ENCODE measurements at places on chromosomes 11 and 22. TPM values are rescaled to one million over a fixed set of nuclear protein-coding genes. Genes with fewer than 3 reads are reported as not detected.

The OR51B4 gene
- total RNA-seq, result not detected

The OVOL1 gene
- not detected for total RNA-seq

The LRRC32 gene
- total RNA-seq, result 88.2 TPM

The GALNT18 gene
- total RNA-seq, result 20.1 TPM

The YIF1A gene
- total RNA-seq, result 81.1 TPM

The PATE3 gene
- total RNA-seq, result not detected

The BCO2 gene
- total RNA-seq, result 53.3 TPM

DNA sequence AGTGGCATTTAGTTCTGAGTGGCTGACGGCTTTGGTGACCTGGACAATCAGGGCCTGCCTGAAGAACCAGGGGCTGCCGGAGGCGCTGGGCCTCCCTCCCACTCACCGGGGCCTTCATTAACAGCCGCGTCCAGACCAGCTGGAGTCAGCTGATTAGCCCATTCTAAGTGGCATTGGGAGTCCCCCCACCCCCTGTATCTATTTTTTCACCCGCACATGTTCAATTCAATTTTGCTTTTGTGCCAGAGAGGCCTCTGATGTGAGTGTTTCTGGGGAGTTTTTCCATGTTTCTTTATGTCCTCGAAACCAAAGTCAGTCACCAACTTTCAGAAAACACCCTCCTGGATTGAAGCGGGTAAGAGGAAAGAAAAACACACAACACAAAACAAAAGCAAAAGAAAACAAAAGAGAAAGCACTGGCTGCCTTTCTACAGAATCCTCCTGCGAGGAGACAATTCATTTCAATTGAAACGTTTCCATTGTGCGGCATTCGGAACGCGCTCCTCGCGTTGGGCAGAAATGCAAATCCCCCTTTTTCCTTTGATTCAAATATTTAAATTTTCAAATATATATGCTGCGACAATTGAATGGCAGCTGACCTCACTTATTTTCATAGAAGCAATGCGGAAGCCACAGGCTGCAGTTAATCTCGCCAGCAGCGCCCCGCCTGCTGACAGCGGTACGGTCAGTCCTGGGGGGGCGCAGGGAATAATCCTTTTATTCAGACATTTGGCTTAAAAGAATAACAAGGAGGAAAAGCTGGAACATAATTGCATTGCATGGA lies 17.7 kb downstream of the CDKN1C start:
- DNase-seq, result no peak

- DNase-seq, result no peak
Measured at GRCh38 chr11:47253660-47254059, 4.1 kb upstream of the NR1H3 start.

DNA sequence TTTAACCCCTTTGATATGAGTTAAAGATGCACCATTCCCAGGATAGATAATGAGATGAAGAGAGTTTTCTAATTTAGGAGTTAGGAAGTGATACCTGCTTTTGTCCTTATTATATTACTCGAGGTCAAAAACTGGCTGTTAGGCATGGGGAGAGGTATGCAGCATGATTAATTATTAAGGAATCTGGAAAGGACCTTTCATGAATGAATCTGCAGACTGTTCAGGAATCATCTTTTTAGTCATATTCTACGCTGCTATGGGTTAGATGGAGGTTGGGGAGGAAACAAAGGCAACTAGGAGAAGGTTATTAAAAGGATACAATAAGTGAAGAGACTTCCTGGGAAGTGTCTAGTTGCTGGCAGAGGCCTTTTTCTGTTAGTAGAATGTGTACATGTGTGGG lies 492.4 kb upstream of the CCDC90B start:
- no peak for DNase-seq

DNA sequence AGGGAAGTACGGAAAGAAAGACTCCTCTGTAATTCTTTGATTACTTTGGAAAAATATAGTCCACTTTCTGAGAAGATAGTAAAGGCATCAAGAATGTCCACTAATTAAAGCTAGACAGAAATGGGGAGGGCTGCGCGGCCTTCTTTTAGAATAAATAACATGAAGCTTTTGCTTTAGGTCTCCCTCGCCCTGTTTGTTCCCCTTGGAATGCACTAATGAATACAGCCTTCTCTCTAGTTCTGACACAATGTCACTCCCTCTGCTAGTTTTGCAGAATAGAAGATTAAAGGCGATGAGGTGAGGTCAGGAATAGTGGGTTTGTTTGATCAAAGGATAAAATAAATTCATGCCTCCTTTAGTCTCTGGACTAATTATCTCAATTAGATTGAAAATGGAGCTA lies 543.9 kb downstream of the OPCML start:
- DNase-seq, result no peak

DNA sequence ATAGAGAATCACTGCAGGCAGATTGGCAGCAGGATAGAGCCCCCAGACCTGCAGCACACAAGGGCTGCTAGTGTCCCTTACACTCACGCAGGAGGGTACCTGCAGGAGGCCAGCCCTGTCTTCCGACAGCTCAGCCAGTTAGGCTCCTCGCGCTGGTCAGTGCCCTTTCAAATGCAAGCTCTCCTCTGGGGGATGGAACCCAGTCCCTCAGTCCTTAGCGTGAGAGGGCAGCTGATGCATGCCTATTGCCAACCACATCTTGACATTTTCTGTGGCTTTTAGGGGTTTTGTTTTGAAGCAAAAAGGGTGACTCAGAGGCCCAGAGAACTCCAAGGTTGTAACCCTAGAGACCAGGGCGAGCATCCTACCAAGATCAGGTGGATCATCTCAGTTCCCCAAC lies 40.0 kb downstream of the WNT11 start:
- no peak for DNase-seq

DNA sequence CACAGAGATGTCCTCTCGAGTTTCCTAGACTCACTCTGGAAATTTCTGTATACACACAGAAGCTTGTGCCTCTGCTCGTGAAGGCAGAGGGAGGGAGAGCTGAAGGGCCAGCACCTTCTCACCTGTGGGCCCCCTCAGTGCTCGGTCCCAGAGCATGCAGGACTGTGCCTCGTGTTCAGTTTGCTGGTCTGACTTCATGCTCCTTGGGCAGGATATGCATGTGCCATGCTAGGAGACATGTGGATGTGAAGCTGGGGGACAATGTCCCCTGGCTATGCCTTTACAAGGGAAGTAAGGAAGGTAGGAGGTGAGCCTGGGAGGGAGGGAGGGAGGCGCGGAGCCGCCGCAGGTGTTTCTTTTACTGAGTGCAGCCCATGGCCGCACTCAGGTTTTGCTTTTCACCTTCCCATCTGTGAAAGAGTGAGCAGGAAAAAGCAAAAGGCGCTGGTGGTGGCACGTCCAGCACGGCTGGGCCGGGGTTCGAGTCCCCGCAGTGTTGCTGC lies 22.6 kb downstream of the NEAT1 start:
- DNase-seq, result no peak

DNA sequence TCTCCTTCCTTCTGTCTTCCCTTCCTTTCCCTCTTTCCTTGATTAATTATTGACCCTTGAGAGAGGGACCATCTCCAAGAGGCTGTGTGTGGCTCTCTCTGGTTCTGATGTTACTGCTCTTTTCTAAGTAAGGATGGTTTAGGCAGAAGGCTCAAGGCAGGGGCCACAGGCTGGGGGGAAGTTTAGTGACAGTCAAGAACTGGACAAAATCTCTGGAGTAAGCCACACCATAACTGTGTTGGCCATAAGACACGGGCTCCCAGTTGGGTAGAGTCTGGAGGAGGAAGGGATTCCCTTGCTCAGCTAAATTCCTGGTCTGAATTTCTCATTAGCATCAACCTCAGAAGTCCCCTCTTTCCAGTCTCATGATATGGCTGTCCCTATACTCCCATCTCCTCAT lies 74.7 kb downstream of the BUD13 start:
- DNase-seq, result no peak

DNA sequence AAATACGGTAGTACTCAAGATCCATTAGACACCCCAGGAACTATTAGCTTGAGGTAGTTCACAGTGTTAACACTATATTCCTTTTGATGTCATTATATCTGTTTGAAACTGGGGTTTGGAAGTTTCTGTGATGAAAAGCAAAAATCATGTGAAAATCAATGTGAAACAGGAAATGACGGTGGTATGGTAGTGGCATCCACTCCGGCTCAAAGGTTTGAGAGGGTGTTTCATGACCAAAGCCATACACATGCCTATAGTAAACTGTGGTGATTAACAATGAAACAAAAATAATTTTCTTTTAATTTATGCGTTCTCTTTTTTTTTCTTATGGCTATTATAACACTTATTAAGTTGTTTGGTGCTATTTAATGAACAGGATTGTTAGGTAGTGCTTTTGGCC lies 10.9 kb downstream of the RAB38 start:
- no peak for DNase-seq

DNA sequence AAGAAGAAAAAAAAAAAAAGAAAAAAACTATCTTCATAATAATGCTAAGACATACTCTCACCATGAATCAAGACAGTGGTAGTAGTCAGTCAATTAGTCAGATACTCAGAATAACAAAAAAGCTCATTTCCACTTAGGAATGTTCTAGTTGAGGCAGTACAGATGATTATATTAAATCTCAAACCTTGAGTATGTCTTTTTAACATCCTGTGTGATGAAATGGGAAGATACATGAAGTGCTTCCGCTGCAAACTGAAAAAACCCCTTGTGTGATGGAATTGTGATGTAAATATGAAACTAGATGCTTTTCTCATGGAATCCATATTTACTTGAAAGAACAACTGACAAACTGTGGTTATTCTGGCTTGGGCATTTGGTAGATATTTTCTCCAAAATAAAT lies 13.7 kb downstream of the AMOTL1 start:
- DNase-seq, result no peak

DNA sequence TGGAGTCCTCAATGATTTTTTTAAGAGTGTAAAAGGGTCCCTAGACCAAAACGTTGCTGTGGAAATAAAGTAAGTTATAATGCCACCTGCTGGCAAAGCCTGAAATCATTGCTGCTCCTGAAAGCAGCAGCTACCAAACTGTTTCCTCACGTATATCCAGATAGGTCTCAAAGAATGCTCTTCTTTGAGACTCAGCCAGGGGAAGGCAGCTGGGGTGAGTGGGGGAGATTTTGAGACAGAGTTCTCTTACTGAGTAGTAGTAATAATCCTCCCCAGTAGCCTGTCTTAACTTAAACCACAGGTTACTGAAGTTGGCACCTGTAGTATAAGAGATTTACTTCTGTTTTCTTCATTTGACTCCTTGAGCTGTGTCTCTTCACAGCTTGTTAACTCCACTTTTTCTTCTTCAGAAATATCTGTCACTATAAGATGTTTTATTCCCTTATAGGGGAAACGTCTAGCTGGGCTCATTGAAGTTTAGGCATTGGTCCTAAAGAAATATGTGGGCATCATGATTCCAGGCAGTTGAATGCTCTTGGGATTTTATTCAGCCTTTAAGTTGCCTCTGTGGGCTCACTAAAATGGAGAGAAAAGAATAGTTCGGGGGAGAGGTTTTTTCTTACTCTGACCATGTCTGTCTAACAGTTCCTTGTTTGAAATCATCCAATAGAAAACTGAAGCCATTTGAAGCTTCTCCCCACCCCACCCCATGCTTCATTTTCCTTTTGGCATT lies 77.9 kb downstream of the BTBD10 start:
- no peak for DNase-seq

DNA sequence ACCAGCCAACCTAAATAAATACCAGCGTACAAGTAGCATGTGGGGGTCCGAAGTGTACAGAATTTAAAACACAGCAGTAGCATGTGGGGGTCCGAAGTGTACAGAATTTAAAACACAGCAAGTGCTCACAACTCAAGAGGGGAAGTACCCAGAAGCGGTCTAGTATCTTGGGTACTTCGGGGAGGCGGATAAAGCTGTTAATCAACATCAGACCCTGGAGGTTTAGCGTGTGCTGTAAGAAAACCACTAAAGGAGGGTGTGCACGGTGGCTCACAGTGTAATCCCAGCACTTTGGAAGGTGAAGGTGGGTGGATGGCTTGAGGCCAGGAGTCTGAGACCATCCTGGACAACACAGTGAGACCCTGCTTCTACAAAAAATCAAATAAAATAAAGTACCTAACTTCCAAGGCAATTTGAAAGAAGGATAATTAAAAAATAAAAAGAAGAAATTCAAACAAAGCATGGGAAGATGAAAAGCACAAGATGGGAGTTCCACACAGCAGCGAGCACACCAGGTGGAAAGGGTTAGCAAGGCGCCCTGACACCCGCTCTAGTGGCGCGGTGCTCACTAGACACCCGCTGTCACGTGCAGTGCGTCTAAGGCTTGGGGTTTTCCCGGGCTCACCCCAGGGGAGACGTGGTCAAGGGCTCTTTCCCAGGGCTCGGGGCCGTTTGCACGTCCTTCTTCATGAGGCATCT lies 35.0 kb upstream of the MOB2 start:
- no peak for DNase-seq

- DNase-seq, result no peak
Measured at GRCh38 chr11:18312663-18313420, 9.1 kb downstream of the HPS5 start.

DNA sequence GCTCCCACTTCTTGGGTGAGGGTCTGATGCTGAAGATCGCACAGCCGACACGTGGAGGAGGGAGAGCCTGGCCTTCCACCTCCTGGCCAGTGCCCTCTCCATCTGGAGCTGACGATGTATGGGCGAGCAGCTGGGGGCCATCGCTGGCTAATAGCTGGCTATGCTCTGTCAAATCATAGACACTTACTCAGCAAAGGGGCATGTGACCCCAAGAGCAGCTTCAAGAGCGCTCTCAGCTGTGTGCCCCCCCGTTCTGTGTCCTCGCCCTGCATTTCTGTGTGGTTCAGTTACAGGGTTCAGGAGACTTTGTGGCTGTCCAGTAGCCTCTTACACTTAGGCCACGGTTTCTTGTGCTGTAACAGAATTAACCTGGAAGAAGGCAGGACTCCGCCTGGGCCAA lies 26.4 kb downstream of the FBLN1 start:
- DNase-seq, result no peak
